Mesothelial cell of epicardium (in vitro differentiated cells): ENCODE measurements at places on chromosomes 4 and X. TPM values are rescaled to one million over a fixed set of nuclear protein-coding genes. Genes with fewer than 3 reads are reported as not detected.

GRCh38 chr4:27326991-27327390 is 466.4 kb downstream of the STIM2 start:
- no peak overlapping the region for H3K4me3 ChIP-seq
- peaks cover 32% of the 10 kb centered on the region for H3K27me3 ChIP-seq
- no peaks in the 10 kb centered on the region for H3K36me3 ChIP-seq

DNA sequence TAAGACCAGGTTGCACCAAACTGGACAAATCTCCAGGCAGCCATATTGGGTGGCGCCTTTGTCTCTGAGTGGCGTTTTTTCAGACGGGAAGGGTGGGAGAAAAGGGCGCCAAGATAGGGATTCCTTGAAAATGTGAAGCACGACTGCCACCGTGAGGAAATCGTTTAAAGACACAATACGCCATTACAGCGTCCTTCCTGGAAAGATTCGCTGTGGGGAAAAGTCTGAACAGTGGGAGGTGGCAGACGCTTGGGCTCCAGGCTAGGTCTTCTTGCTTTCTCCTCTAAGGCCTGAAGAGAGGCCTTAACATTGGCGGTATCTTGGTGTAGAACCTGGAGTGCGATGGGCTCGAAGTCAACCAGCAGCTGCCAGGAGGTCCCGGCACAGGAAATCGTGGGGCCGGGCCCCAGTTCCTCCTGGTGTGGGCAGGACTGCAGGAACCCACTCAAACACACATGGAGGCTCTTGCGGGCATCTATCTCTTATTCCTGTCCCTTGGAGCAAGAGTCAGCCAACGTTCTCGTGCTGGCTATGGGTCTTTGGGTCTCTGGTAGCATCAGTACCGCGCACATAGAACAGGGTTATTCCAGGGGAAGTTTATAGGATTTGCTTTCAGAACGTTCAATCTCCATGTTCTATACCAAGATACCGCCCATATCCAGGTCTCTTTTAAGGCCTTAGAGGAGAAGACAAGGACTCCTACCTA is 208.8 kb downstream of the OR13H1 start:
- no peaks in the 10 kb centered on the region for H3K27me3 ChIP-seq
- no peaks in the 10 kb centered on the region for H3K4me1 ChIP-seq
- no peak for DNase-seq
- H3K27ac ChIP-seq = no peak overlapping the region
- H3K36me3 ChIP-seq = peaks cover 46% of the 10 kb centered on the region

DNA sequence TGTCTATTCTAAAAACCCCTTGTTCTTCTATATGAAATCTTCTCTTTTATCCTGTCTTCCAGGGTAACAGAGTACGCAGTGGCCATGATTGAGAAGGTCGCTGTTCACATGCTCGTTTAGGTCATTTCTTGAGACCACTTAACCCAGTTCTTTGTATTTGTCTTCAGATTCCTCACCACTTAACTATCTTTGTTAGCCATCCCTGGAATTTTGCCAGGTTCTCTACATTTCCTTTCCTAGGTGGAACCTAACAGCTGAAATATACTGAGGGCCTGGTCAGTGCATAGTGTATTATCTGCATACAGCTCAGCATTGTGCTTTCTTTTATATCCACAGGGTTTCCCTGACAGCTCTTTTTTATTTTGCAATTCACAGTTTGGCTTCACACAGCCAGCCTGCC is 148.9 kb upstream of the GALNT7 start:
- H3K36me3 ChIP-seq = no peaks in the 10 kb centered on the region
- no peaks in the 10 kb centered on the region for H3K27me3 ChIP-seq
- no peak for DNase-seq
- no peaks in the 10 kb centered on the region for H3K4me1 ChIP-seq
- H3K4me3 ChIP-seq = no peak overlapping the region
- no peak overlapping the region for H3K27ac ChIP-seq

DNA sequence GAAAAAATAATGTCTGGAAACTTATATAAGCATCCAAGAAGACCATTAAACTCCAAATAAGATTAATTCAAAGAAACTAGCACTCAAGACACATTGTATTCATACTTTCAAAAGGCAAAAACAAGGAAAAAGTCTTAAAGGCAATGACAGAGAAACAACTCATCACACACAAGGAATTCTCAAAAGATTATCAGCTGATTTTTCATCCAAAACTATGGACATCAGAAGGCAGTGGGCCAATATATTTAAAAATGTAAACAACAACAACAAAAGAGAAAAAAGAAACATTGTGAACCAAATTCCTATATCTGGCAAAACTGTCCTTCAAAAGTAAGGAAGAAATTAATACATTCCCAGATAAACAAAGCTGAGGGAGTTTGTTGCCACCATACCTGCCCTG is 711.4 kb upstream of the GALNTL6 start:
- no peak overlapping the region for H3K4me3 ChIP-seq
- no peaks in the 10 kb centered on the region for H3K27me3 ChIP-seq
- H3K27ac ChIP-seq = no peak overlapping the region

GPRASP1 gene
- 8.8 to 10.0 TPM (median 9.6 TPM) in 3 replicates for total RNA-seq

RHOXF2B gene
- not detected in 3 replicates for total RNA-seq

DNA sequence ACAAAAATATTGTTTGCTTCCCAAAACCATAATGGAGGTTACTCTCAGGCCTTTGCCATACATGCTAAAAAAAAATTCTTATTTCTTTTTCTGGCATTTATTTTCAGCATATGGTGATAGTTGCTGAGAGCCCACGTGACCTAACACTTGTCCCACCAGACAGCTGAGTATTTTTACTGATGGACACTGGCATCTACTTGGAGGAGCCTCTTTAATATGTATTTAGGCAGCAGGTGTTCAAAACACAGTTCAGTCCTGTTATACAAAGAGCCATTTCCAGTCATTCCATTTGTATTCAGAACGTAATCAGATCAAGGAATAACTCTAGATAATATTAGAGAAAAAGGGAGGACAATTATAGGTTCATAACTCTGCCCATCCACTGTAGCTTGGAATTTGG is 95.5 kb downstream of the CXCL13 start:
- H3K27me3 ChIP-seq = no peaks in the 10 kb centered on the region
- DNase-seq = no peak
- no peak overlapping the region for H3K27ac ChIP-seq
- no peaks in the 10 kb centered on the region for H3K36me3 ChIP-seq
- peaks cover 33% of the 10 kb centered on the region for H3K4me1 ChIP-seq

DNA sequence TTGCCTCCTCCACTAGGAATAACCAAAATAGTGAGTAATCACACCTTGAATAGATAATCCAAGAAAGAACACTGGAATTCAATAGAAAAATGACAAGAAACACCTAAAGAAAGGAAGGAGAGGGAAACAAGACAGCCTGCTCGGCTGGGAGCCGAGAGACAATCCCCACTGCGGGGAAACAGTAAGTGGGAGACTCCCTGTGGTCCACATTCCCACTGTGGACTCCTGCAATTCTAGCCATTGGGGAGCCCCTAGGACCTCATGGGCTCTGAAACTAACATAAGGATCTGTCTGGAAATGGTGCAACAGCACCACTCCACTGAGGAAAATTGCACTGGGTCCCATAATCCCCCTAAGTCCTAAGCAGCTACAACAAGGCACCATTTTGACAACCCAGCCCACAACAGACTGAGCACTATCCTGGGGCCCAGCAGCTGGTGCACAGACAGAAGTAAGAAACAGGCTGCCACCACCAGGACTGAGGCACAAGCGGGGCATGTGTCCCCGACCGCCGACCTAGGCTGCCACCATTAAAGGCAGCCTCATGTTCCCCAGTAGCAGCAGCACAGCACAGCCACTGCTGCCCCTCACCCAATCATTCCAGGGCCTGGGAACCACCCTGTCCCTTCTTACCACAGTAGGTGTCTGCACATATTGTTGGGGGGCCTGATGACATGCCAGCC is 14.2 kb downstream of the LRBA start:
- H3K27me3 ChIP-seq = no peaks in the 10 kb centered on the region
- no peaks in the 10 kb centered on the region for H3K4me1 ChIP-seq
- DNase-seq = no peak
- H3K4me3 ChIP-seq = no peak overlapping the region
- H3K36me3 ChIP-seq = peaks cover 4% of the 10 kb centered on the region

GRCh38 chr4:112329672-112330375 is 32.7 kb downstream of the ALPK1 start:
- H3K27me3 ChIP-seq = peaks cover 21% of the 10 kb centered on the region
- no peaks in the 10 kb centered on the region for H3K36me3 ChIP-seq
- DNase-seq = no peak
- H3K4me1 ChIP-seq = peaks cover 11% of the 10 kb centered on the region
- no peak overlapping the region for H3K4me3 ChIP-seq

GRCh38 chr4:183272384-183272783 is 47.7 kb downstream of the CLDN22 start:
- H3K27ac ChIP-seq = no peak overlapping the region
- no peak overlapping the region for H3K4me3 ChIP-seq
- no peak for DNase-seq
- H3K4me1 ChIP-seq = no peaks in the 10 kb centered on the region
- no peaks in the 10 kb centered on the region for H3K27me3 ChIP-seq

- no peaks in the 10 kb centered on the region for H3K36me3 ChIP-seq
- H3K4me1 ChIP-seq = no peaks in the 10 kb centered on the region
- peak; percentile 46 for DNase-seq
- no peak overlapping the region for H3K4me3 ChIP-seq
These were observed 10.7 kb upstream of the CXCL8 start for GRCh38 chr4:73729534-73730165.

GRCh38 chr4:151961456-151961855 is 200.6 kb upstream of the GATB start:
- H3K27me3 ChIP-seq = no peaks in the 10 kb centered on the region
- no peak overlapping the region for H3K4me3 ChIP-seq
- DNase-seq = no peak
- no peak overlapping the region for H3K27ac ChIP-seq

DNA sequence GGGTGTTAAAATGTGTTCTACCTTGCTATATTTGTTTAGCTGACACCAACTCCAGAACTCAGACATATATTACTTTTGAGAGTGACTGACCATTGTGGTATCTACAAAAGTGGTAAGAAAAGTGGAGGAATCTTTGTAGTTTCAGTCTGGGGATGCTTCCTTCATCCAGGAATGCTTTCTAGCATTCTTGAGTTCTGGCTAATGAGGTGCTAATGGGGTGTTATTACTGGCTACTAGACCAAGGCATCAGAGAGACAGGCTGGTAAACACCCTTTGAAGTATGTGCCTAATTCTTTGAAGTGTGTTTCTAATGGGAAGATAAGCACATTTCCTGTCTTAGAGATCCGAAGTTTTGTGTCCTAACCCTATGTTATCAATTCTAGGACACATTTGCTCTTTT is 310.4 kb downstream of the SPRY1 start:
- DNase-seq = no peak
- H3K4me3 ChIP-seq = no peak overlapping the region
- peaks cover 19% of the 10 kb centered on the region for H3K36me3 ChIP-seq
- H3K4me1 ChIP-seq = peaks cover 2% of the 10 kb centered on the region
- no peak overlapping the region for H3K27ac ChIP-seq
- no peaks in the 10 kb centered on the region for H3K27me3 ChIP-seq

GRCh38 chr4:51885363-51885762 is 42.4 kb downstream of the DCUN1D4 start:
- no peaks in the 10 kb centered on the region for H3K27me3 ChIP-seq
- H3K4me3 ChIP-seq = no peak overlapping the region
- no peak overlapping the region for H3K27ac ChIP-seq
- peaks cover 34% of the 10 kb centered on the region for H3K36me3 ChIP-seq
